Brain (organoid and tissue), 16 donors: ENCODE measurements at places on chromosomes 1 and 21.
A peak's percentile ranks its signal among the peaks of the same experiment; 100 is the strongest.

- no peak for DNase-seq
Measured at GRCh38 chr1:21932127-21932526, 5.0 kb downstream of the HSPG2 start.

DNA sequence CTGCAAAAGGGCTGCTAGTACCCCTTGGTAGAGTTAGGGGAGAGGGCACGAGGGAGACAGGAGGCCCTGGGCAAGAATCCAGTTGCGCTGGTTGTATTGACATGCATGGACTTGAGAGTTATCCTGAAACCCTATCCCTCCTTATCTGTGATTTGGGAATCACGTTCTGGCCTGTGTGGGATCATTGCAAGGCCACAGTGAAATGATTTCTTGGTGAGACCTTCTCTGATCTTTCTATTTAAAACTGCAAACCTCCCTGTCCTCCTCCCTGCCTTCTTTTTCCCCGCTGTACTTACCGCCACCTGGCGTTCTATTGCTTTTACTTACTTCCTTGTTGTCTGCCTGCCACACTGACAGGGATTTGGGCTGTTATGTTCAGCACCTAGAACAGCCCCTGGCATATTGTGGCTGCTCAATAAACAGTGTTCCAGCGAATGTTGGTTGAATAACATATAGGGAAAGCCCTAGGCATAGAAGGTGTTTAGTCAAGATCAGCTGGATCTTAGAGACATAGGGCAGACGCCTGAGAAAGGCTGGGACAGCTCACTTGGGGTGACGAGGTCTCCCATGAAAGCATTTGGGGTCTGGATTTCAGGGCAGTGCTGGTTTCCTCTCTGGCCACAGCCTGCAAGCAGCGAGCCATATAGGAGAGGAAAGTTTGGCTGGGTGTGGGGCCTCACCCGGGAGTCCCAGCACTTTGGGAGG, 25.6 kb downstream of the ALPL start:
- DNase-seq, result peak; percentile 45

DNA sequence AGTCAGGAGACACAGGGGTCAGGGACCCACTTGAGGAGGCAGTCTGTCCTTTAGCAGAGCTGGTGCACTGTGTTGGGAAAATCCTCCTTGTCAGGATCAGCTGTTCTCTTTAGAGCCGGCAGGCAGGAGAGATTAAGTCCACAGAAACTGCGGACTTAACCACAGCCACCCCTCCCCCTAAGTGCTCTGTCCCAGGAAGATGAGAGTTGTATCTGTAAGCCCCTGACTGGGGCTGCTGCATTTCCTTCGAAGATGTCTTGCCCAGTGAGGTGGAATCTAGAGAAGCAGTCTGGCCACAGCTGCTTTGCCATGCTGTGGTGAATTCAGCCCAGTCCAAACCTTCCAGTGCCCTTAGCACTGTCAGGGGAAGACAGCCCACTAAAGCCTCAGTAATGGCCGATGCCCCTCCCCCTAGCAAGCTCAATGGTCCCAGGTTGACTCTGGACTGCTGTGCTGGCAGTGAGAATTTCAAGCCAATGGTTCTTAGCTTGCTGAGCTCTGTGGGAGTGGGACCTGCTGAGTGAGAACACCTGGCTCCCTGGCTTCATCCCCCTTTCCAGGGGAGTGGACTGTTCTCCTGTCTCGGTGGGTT, 172.8 kb downstream of the ST6GALNAC3 start:
- no peak for DNase-seq

- DNase-seq, result no peak
Measured at GRCh38 chr1:117210831-117211261, at the start of gene VTCN1. VTCN1 (minus strand) TSS chr1:117210927; CDS start chr1:117210855, 72 bp downstream.

DNA sequence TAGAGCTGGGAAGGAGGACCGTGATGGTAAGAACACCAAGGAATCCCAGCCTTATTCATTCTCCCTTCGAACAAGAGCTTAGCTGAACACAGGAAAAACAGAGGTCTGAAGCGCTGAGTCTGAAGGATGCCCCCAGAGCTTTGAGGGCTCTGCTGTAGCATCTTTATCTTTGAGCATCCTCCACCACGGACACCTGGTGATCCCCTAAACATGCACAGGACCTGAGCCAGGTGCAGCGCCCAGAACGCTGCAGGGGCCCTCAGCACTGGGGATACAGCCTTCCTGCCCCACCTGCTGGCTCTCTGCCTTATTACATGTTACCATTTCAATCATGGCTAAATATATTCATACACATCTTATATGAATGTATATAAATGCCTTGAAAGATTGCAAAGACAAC, 7.7 kb upstream of the GPATCH4 start:
- DNase-seq, result peak; percentile 68

DNA sequence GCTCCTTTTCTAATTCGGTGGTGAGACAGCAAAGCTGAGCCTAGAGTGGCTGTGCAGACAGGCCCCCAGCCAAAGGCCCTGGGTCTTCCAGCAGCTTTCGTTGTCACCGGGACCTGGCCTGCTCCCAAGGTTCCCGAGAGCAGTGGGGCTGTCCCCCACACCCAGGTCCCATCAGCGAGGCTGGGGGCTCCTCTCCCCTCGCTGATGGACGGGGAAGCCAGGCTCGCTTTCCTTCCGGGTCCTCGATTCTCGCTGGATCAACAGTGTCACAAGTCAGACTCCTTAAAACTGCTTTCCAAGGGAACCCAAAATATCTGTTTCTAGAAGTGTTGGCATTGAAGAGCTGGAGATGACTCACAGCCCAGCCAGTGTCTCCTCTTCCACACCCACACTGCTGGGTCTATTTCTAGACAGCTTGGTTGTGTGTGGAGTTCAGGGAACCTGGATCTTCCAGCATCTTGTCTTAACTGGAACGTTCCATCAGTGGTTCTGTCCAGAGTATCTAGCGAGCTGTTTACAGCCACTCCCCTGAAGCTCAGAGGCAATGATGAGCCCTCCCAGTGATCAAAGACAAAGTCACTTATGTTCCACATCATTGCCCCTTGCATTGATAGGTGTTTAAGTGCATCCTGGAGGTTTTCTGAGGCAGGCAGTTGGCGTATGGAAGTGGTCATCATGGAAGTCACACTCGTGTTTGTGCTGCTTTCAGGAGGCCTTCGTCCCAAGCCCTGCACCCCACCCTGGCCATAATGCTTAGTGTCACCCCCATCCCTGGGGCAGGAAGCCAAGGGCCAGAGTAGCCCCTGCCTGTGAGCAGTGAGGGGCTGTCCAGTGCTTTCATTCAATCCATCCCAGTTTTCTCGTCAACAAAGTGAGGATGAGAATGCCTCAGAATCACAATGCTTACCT, 35.2 kb downstream of the RRP1 start:
- no peak for DNase-seq

DNA sequence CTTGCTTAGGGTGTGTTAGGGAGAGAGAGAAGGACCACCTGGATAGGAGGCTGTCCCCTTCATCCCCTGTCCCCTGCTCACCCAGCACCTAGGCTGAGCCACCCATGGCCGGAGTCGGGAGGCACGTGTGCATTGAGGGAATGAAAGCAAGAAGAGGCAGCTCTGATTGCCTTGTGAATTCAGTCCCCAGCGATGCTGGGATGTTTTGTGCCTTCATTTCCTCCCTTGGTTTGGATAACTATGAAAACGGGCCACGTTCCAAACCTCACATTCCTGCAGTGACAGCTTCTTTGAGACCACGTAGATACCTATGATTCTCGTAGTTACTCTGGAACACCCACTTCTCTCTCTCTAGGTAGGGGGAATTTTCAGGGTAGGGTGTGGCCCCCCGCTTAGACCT, 67.1 kb downstream of the MAN1C1 start:
- DNase-seq, result no peak

DNA sequence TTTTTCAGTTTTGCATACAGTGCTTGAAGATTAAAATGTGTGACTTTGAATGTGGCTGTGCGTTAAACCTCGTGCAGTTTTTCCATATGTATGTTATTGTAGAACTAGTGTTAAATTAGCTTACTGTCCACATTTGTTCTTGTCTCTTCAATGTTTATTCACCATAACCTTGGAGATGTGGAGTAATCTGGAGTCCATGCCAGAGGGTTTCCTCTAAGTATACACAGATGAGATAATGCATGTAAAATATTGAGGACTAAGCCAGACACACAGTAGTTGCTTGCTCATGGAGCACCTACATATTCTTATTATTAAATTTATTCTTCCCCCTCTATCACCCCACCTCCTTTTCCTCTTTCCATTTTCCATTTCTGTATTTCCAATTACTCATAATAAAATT, 7.7 kb upstream of the GIPC2 start:
- no peak for DNase-seq

DNA sequence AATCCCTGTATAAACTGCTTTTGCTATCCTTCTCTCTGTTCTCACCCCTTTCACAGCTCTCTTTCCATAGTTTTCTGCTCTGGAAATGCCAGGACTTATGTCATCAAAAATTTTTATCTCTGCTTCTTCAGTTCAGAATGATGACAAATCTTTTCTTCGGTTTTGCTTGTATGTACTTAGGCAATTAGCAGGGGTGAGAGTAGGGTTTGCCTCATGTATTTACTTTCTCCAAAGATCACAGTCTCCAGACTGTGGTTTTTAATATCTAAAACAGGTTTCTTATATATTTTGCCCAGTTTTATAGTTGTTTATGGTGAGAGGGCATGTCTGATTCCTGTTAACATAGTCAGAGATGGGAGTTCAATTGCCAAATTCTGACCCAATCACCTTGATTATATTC, 235.4 kb upstream of the LYPLAL1 start:
- DNase-seq, result no peak

GRCh38 chr1:219788700-219789099, 139.7 kb downstream of the SLC30A10 start:
- DNase-seq, result no peak

DNA sequence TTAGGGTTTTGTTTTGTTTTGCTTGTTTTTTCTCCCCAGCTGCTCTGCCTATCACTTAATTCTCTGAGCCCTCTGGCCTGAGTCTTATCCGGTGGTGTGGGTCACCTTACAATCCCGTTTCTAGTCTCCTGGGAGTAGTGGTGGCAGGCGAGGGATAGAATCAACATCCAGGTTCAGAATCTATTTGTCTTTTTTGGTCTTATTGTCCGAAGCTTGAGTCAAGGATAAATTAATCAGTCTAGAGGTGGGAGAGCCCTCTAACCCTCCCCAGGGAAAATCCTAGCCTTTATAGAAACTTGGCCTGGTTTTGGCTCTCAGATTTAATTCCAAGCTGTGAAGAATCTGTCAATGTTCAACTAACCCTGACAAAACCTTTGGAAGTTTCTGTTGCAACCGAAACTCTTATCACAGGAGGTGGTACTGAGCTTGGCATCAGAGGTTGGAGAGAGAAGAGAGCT, 246.3 kb downstream of the FGGY start:
- DNase-seq, result no peak

DNA sequence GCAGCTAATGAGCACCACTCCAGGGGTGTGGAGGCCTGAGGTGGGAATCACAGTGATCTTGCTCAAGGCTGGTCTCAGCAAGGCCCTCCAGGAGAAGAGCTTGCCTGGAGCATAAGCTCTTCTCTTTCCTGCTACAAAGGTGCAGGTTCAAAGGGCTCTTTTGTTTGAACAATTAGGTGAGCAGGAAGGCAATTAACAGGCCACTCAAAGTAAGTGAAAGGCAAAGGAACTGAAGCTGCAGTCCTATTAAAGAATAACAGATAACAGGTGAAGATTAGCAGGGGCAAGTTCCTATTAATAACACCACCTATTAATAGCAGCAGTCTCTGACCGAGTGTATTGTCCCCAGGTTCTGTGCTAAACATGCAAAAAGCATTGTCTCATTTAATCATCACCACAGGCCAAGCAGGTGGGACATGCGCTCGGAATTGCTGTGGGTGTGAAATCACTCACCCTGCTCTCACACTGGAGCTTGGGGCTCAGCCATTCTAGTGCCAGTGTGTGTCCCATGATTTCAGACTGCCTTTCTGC, 113.8 kb downstream of the RHOU start:
- no peak for DNase-seq

DNA sequence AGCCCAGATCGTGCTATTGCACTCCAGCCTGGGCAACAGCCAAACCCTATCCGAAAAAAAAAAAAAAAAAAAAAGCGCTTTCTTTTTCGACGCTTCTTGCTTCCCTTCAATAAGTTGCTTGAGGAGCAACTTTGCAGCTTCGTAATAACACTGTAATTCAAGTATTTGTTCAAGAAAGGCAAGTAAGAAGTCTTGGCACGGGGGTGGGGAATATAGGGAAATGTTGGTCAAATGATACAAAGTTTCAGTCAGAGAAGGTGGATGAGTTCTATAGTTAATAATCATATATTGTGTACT, 871 bp upstream of the PSMA5 start:
- DNase-seq, result no peak

- DNase-seq, result no peak
Measured at GRCh38 chr1:26283871-26284596, 4.1 kb downstream of the SH3BGRL3 start.

DNA sequence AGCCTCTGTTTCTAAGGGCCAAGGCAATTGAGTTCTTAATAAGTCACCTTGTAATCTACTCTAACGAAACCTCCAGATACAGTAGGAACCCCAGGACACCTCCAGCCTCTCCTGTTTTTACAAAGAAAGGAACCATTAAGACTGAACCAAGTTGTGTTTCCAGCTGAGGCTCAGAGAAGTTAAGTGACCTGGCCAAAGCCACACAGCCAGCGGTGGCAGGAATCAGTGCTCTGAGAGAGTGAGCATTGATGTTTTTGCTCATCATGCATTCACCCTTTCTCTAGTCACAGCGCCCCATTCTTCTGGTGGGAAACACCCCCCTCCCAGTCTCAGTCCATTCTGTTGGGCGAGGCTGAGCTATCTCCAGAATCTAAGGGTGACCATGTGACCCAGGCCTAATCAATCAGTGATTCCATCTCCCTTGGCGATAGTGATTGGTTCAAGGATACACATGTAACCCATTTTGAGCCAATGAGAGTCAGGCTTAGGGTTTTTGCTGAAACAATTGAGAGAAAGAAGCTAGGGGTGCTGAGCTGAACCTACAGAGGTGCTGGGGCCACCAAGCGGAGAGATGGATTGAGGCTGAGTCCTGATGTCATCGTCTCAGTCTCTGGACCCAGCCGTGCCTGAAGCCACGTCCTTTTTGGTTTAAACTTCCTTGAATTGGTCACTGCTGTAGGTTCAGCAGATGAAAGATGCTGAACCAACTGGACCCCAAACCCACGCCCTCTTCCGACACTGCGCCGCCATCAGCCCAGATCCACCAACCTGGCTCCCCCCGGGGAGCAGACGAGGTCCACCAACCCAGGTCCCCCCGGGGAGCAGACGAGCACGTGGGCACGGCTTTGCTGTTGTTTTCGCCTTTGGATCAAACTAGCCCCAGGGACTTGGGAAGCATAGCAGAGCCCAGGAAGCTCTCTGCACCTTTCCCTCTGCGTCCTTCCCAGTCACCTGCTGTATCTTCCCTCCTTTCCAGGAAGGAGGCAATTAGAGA, 28.0 kb upstream of the RERE start:
- no peak for DNase-seq

GRCh38 chr1:39398278-39399021, 93.0 kb upstream of the BMP8A start:
- peak; percentile 80 for DNase-seq

- no peak for DNase-seq
Measured at GRCh38 chr1:175840787-175841186, 97.4 kb upstream of the TNR start.

- no peak for DNase-seq
Measured at GRCh38 chr1:20211511-20211931, 25.2 kb upstream of the PLA2G2C start.

DNA sequence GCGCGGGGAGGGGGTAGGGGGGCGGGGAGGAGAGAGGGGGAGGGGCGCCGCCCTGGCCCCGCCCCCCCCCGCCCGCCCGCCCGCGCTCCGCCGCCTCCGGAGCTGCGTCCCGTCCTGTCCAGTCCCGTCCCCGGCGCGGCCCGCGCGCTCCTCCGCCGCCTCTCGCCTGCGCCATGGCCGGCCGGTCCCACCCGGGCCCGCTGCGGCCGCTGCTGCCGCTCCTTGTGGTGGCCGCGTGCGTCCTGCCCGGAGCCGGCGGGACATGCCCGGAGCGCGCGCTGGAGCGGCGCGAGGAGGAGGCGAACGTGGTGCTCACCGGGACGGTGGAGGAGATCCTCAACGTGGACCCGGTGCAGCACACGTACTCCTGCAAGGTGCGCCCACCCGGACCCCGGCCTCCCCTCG, at the start of gene AGRN:
TSS of gene AGRN (plus strand) at position 121 of the 405 bp plus-strand sequence. CDS start at position 174, 53 bp downstream.
- peak; percentile 56 for DNase-seq
